Ascending aorta (tissue), 2 donors: ENCODE measurements at places on chromosomes 1 and 21. TPM values are rescaled to one million over a fixed set of nuclear protein-coding genes. Genes with fewer than 3 reads are reported as not detected.

DNA sequence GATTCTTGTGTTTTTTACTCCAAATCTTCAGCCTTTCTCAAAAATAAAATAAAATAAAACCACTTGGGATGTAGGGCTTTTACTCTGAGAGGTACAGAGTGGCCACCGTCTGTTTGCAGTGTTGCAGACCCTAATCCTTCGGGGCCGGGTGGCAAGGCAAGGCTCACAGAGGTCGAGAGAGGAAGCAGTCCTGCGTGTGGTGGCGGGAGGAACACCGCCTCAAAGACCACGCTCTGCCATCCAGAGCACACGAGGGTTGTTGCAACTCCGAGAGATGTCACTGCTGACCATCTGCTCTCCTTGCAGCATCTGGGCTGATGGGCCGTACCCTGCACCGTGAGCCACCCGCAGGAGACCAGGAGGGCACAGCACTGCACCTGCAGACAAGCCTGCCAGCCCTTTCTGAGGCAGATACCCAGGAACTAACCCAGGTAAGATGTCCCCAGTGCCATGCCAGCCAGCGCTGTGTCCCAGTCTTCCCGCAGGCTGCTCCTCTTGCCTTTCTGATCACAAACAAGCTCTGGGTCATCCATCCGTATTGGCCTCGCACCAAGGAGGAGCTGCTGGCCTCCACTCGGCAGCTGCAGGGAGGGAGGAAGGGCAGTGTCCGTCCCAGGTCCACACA is 31.5 kb downstream of the SNAP47 start:
- DNase-seq: no peak
- no peak overlapping the region for H3K27ac ChIP-seq
- H3K27me3 ChIP-seq: no peaks in the 10 kb centered on the region
- H3K36me3 ChIP-seq: peaks cover 51% of the 10 kb centered on the region
- no peaks in the 10 kb centered on the region for H3K4me1 ChIP-seq

S100A4 gene
- total RNA-seq: 690 TPM

GPBP1L1 gene
- total RNA-seq: 161 TPM

DCDC2B gene
- total RNA-seq: not detected

DNA sequence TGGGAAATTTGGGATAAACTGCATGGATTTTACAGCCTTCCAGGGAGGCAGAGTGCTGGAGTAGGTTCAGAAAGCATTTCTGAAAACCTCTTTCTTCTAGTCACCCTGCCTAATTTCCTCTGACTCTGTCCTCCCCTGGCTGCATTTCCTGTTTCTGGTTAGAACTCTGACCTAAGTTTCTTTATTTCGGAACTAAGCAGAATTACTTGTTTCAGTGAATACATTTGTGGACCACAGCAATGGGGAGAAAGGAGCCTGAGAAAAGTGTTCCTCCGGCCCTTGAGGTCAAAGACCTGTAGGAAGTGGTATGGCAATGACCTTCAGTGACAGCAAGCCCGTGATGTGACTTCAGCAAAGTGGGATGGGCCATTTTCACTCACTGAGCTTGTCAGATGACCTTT is 173.4 kb upstream of the RUNX1 start:
- no peaks in the 10 kb centered on the region for H3K36me3 ChIP-seq
- H3K4me3 ChIP-seq: no peak overlapping the region
- no peak overlapping the region for H3K27ac ChIP-seq
- no peaks in the 10 kb centered on the region for H3K27me3 ChIP-seq
- no peak for DNase-seq
- no peaks in the 10 kb centered on the region for H3K4me1 ChIP-seq

DNA sequence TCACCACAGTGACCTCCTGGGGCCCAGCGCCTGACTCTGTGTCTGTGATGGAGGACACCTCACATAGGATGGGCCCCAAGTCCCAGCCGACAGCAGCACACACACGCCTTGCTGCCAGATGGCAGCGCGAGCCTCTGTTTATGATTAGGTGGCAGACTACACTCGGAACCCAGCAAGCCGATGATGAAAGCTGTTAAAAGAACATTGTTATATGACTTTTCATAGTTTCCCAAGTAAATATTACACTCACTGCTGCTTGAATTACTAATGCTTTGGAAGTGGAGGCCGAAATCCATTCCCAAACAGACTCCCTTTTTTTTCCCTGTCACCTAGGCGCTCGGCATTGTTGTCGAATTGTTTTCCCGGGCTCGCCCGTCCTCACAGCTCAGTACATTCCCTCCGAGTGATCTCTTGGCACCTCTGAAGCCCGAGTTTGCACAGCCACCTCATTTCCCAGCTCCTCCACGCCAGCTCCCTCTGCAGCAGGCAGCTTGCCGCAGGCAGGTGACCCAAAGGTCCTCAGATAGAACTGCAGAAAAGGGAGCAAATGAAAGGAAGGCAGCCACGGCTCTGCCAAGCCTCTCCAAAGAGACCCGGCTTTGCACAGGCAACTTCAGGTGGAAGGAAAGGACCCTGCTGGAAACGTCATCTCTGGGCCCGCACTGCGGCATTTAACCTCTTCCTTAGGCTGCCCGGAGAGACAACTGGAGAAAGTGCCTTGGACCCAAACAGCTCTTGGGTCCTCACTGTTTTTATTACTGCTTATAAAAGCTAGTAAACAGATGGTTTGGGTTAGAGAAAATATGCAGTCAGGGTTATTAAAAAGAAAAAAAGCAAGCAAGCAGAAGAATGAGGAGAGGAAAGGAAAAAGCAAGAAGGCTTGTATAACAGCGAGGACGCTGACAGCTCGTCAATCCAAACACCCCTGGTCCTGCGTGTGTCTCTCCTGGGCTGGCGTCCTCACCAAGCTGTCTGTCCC is 72.2 kb upstream of the SLC25A33 start:
- H3K4me1 ChIP-seq: no peaks in the 10 kb centered on the region
- peak; percentile 84 for DNase-seq
- H3K27me3 ChIP-seq: no peaks in the 10 kb centered on the region
- H3K27ac ChIP-seq: peak overlapping the region; percentile 66
- peak overlapping the region; percentile 42 for H3K4me3 ChIP-seq

DNA sequence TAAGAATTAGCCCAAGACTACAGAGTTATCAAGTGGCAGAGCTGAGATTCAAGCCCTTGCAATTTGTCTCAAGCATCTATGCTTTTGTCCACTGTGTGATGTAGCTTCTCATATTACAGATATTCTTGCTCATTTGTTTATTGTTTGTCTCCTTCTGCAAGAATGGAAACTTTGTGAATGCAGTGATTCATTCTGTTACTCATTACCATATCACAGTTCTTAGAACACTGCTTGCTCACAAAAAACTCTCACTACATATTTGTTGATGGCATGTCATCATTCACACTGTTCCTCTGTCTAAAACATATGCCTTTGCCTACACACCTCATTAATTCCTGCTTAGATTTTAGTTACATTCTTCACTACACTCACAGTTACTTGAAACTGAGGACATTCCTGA is 1198.9 kb downstream of the PLA2G4A start:
- no peak for DNase-seq
- no peaks in the 10 kb centered on the region for H3K36me3 ChIP-seq
- H3K27ac ChIP-seq: no peak overlapping the region
- H3K4me1 ChIP-seq: no peaks in the 10 kb centered on the region
